Activated gamma-delta T cell treated with anti-CD3 and anti-CD28 coated beads, Interleukin-2, amount 50 U/mL, for 16 hours (primary cell): ENCODE measurements at places on chromosomes 3 and 15.
A peak's percentile ranks its signal among the peaks of the same experiment; 100 is the strongest.

DNA sequence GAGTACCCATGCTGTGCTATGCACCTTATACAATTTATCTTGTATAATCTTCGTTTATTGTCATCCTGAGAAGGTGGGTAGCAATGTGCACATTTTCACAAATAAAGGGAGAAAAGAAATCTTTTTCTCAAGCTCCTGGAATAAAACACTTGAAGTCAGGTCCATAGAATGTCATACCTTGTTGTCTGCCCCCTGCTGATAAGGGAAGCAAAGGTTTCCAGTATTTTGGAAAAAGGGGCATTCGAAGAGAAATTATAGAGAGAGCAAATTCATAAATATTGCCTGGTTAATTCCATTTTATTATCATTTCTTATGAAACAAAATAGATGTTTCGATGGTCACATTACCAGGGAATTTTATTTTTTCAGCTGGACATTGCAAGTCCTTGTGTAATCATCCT is 277.8 kb downstream of the RAP2B start:
- DNase-seq: no peak

DNA sequence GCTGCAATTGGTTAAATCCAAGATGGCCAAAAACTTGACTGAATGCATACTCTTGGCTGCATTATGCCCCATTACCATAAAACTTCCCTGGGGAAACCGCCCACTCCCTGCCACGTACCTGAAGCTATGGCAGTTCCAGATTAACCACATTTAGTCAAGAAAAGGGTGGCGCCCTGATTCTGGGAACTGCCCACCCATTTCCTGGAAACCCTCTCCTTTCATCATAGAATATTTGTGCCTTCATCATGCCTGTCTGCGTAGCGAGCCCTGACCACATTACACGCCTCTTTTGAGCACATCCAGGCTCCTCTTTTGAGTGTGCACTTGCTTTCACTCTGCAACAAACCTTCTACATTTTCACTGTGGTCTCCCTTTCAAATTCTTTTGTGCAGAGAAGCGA is 5.2 kb downstream of the LINS1 start:
- peak; percentile 90 for DNase-seq

GRCh38 chr3:115712871-115713270 is 89.6 kb downstream of the GAP43 start:
- DNase-seq: no peak

DNA sequence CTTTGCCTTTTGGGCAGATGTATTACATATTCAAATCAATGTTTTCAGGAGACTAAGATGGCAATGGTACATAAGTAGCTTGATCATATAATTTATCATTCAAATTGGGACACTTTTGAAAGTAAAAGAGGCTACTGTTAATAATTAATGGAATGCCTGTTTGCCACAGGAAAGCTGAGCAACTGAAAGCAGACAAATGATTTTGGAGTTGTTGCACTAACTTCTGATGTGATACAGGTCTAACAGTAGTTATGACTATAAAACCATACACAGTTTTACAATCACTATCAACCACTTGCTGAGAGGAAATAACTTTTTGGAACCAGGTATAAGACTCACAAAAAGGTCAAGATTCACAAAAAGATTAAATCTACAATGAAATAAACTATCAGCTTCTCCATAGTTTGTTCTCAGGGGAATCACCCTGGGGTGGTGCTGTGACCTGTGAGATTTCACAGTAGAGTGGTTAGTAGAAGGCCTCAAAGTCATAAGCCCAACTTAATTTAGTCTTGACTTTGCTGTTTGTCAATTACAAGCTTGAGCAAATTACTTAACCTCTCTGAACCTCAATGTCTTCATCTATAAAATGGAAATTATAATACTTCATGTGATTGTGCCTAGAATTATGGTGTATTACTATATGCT is 42.7 kb downstream of the HHLA2 start:
- DNase-seq: no peak

GRCh38 chr3:61030469-61031035 is 220.7 kb downstream of the FHIT start:
- DNase-seq: no peak

- DNase-seq: no peak
These were observed 304.6 kb upstream of the KCNMB2 start for GRCh38 chr3:178231645-178232044.

DNA sequence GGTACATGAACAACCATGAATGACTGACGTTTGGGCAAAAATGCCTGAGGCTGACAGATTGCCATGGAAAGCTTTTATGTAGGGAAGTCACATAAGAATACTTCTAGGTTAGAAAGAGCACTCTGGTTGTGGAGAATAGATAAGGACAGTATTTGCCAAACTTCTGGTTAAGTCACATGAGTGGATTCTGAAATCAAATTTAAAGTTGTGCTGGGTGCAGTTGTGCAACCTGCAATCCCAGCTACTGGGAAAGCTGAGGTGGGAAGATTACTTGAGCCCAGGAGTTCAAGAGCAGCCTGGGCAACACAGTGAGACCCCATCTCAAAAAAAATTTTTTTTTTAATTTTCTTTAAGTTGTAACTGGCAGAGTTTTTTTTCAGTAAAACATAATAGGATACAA is 7.2 kb upstream of the ZNF148 start:
- no peak for DNase-seq

DNA sequence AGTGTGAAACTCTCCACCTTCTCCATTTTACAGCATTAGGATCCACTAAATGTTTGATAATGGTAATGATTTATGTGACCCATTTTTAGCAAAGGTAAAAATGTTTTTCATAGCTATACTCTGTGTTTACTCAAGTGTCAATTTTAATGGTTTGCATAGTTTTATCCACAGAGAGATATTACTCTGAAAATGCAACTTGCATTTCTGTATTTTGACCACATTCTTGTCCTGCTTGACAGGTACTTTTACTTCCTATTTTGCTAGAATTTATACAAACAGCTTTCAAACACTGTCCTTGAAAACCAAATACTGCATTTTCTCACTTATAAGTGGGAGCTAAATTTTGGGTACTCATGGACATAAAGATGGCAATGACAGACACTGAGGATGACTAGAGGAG is 62.9 kb downstream of the SERPINI1 start:
- no peak for DNase-seq

DNA sequence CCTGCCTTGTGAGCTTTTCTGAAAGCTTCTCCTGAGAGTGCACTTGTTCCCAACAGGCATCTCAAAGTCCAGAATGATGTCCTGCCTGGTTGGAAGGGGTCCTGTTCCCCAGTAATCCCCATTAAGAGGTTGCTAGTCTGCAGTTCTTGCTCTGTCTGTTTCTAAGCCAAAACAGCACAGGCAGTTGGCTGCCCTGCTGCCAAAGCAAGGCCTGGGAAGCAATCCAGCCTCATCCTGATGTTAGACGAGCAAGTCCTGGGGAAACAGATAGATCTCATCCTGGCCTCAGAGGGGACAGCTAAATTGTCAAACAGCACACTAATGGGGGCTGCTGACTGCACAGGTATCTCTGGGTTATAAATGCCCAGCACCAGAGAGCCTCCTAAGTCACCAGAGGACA is 198.0 kb downstream of the EPHB1 start:
- DNase-seq: no peak

GRCh38 chr3:20742903-20743552 is 557.0 kb upstream of the SGO1 start:
- DNase-seq: no peak

DNA sequence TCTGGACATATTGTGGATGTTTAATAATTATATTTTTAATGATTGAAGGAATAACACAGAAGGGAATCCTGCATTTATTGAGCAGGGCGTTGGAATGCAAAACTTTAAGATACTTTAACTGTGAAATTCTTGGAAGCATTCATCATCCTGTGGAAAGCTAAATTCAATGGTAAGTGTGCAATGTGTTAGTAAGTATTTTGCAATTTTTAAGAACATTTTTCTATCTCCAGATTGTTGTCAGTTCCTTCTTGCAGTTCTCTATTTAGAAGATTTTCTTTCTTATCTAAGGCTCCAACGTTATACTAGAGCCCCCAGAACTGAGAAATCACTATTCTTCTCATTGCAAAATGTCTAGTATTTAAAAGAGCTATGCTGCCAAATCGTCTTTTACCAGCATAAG is 132.2 kb upstream of the TSC22D2 start:
- DNase-seq: no peak

GRCh38 chr15:63255489-63255990 is 21.9 kb upstream of the APH1B start:
- DNase-seq: no peak

DNA sequence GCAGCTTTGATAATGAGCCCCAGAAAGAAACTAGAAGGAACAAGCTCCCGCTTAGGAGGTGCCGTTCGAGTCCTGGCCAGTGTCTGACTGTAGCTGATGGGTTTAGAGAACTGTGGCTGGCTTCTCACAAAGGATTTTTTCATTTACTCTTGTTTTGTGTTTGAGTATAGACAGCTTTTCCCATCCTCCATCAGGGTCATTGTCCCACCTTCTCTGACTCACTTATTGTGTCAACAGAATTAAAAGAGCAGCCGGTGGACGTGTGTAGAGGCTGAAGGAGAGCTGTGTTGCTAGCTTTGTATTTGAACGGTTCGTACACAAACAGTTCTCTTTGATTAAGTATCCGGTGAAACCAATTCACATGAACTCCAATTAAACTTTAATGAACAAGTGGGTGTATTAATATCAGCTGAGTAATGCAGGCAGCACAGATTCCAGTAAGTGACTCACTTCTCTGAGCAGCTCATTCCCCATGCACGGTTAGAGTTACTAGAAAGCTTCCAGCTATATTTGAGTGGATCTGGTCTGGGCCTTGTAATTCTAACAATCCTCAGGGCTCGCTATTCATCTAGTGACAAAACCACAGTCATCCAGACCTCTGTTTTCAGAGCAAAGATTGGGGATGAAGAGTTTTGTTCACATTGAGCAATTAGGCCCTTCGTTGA is 141.0 kb downstream of the LPP start:
- DNase-seq: no peak

GRCh38 chr3:158267015-158267414 is 157.1 kb downstream of the RSRC1 start:
- no peak for DNase-seq

DNA sequence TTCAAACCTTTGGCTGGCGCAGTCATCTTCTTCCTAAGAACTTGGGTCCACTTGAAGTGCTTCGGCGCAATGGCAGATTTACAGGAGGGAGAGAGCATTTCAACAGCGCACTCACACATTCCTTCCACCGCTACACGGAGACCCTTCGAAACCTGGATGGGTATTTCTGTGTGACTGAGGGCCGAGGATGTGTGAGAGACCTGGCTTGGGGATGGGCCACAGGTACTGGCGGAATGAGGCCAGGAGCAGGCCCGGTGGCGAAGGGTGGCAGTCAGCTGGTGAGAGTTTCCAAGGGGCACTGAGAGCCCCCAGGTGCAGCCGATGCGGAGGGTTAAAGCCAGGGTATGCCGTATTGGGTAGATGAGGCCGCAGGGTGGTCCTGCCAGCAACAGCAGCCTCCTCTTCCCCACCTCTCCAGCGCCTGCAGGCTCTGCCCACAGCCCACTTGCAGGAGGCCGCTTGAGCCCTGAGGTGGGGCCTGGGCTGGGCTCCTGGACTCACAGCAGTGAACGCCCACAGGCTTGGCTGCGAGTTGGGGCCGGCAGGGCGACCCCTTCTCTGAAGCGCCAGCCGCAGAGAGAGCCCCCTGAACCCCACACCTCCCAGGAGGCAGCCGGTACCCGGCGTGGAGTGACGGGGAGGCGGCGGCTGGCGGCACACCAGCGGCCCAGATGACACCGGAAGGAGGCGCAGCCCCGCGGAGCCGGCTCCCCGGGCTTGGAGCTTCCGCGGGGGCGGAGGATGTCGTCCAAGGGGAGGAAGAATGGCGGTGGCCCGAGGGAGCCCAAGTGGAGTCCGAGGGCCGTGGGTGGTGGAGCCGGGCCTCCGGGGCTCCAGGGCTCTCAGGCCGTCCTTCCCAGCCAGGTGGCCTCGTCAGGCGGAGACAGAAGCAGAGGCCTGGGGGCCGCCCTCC is 166.5 kb downstream of the NSMCE3 start:
- no peak for DNase-seq

DNA sequence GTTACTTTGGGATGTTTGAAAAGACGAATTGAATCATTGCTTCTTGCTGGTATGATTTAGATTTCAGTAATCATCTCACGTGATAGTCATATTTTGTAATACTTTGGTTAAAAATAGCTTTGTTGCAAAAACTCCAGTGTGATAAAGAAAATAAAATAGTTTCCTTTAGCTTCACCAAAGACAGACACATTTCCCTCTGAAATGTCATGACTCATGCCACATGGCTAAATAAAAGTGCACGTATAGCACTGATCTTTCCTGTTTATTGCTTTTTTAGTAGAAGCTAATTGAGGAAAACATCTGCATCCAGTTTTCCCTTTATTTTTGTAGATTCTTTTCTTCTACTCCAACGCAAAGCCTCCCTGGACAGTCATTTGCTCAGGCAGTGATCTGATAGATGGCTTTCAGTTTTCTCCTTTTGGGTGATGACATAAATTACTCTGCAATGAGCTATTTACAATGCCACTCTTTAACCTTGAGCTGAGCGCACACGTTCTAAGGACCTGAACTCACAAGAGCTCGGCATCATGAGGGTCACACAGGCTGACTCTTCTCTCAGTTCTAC is 84.9 kb downstream of the ARNT2 start:
- no peak for DNase-seq
